ENCODE measurements at places on chromosomes 11 and 22.

GRCh38 chr11:122711831-122712381 is 56.4 kb downstream of the UBASH3B start:
- DNase-seq, result no peak

- DNase-seq, result peak; percentile 68
Observed at GRCh38 chr11:129315781-129316579, 59.7 kb upstream of the BARX2 start.

DNA sequence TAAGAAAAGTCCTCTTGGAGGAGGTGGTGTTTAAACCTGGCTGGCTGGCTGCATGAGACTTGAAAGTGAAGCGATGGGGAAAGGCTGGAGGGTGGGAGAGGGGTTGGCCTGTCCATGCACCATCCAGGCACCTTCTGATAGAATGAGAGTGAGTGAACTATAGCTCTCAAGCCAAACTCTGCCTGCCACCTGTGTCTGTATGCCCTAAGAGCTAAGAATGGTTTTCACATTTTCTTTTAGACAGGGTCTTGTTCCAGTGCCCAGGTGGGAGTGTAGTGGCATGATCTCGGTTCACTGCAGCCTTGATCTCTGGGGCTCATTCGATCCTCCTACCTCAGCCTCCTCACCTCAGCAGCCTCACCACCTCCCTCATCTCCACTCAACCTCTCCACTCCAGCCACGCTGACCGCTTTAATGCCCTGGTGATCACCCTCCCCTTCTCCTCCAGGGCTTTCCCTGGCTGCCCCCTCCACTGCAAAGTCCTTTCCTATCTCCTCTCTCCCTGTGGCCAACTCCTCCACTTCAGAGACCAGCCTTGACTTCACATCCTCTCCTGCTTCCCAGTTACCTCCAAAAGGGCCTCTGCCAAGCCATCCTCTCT is 38.3 kb upstream of the DKK3 start:
- DNase-seq, result no peak

- no peak for DNase-seq
Observed at GRCh38 chr11:120662071-120662676, 150.6 kb downstream of the GRIK4 start.

DNA sequence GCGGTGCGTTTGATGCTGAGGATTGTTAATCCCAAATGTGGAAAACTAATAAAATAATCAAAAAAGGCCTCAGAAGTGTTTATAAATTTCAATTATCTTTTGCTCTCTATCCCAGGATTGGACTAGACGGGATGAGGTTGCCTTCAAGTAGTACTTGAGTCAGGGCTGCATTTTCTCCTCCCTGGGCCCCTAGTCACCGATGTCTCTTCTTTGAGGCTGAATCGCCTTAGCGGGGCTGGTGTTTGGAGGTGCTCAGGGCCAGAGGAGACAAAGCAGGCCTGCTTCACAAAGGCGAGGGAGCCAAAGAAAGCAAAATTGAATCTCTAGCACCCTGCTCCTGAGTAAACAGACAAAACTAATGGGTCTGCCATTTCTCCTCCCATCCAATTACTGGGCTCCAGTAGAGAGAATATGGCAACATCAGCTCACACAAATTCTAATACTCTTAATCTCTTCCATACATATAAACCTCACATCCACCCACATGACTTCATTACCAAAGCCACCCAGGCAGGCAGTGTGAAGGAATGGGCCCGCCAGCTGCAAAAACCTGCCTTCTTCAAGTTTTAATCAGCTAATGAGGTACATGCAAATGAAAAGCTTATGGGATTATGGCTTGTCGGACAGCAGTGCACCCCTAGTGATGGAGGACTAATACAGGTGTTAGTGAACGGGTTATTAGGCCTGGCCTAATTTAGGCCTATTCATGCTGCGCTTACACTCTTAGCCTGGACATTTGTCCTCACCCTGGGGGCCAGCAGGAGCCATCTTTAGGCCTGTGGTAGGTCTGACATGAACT is 52.7 kb upstream of the HTATIP2 start:
- no peak for DNase-seq

DNA sequence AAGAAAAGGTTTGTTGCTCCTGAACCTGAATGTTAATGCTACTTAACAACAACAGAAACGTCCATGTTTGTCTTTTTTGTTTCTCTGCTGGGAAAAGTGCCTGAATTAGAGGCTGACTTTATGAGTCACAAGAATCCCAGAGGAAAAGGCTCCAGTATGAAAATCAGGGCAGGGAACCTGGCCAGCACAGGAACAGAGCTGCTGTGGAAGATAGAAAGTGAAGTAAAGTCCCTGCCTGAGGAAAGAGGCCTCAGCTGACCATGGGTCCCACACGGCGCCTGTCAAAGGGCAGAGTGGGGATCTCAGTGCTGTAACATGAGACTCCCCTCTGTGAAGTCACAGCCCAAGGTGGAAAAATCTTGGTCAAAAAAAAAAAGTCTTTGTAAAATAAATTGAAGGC is 632.3 kb upstream of the CCDC90B start:
- no peak for DNase-seq

DNA sequence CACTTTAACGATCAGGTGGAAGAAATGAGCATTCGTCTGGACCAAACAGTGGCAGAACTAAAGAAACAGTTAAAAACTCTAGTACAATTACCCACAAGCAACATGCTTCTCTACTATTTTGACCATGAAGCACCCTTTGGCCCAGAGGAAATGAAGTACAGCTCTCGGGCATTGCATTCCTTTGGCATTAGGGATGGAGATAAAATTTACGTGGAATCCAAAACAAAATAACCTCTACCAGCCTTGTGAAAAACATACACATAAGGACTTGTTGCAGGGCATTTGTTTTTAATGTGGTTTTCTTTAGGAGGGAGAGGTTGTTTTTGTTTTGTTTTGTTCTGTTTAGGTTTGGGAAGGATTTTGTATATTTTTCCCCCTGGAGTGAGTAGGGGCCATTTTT is 14.2 kb upstream of the TECTA start:
- DNase-seq, result no peak

DNA sequence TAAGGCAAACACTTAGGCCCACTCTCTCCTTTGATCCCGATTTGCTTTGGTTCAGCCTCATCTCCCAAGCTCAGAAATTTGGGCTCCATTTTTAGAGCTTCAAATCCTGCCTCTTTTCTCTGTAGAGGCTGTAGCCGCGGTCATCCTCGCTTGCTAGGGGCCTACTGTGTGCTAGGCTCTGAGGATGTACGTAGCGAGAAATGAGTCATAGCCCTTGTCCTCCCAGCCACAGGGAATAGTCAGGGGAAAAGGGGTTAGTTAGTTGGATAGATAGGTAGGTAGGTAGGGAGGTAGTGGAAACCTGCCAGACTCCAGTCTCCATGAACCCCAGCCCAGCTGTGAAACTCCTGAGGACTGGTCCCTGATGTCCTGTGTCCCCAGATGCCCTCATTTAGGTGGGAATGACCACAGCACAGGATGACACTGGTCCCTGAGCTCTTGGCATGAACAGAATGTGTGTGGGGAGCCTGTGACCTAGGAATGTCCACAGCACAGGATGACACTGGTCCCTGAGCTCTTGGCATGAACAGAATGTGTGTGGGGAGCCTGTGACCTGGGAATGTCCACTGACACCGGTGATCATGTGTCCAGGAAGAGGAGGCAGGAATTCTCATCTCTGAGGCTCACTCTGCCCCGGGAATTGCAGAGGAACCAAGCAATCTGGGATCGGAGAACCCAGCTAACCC is 21.4 kb upstream of the HMOX1 start:
- DNase-seq, result no peak

All from NCI-H1417 treated with DMSO at 0.1 percent for 48 hours (cell line).